ENCODE measurements at places on chromosomes 3 and 15.
A peak's percentile ranks its signal among the peaks of the same experiment; 100 is the strongest.

GRCh38 chr15:76349301-76350070 lies 12.9 kb downstream of the ISL2 start:
- no peak for DNase-seq

DNA sequence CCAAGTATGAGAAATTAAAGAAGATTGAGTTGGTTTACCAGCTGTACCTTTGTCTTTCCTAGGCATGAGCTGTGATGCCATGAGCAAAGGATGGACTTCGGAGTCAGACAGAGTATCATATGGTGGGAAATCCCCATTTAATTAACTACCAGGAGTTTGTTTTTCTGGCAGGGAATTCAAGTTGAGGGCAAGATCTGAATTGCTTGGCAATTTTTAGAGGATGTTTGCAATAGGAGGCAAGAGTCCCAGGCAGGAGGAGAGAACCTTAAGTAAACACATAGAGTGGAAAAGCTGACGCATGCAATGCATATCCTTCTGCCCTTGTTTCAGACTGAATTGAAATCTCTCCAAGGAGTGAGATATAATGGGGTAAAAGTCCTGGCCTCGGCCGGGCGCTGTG lies 569.7 kb upstream of the MDFIC2 start:
- no peak for DNase-seq

DNA sequence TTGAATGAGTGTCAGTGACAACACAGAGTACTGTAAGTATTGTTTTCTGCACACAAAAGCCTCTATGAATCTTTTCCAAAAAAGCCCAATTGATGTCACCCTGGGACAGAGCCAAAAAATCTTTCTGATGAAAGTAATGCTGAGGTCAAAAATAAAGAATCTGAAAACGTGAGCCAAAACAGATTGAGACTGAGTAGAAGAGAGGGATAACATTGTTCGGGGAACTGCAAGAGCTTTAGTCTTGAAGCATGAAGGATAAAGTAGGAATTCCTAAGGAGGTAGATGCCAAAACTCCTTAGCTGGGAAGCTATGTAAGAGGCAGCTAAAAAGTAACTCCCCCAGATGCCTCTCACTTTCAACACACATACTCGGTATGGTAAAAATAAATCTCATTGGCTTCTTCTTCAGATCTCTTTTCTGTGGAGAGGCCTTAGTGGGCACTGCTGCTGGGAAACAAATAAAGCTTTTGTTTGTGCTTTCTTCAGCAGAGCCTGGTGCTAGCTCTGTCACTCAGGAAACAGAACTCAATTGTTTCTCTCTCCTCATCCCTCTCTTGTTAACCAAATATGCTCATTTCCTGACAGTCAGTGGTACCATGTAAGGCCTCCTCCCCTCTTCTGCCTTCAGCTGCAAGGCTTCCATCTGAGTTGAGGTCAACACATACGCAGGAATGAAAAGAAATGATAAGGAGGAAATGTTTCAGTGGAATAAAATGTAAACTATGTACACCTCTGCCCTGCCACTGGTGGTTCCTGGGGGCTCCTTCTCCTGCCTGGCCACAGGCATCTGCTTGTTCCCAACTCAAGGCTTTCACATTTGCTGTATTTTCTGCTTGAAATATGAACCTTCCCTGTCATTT lies 58.1 kb downstream of the CD200 start:
- no peak for DNase-seq

GRCh38 chr3:141385406-141386125 lies 17.3 kb downstream of the ZBTB38 start:
- DNase-seq = no peak

- DNase-seq = no peak
These were observed 367.0 kb downstream of the TIGIT start for GRCh38 chr3:114660808-114661207.

DNA sequence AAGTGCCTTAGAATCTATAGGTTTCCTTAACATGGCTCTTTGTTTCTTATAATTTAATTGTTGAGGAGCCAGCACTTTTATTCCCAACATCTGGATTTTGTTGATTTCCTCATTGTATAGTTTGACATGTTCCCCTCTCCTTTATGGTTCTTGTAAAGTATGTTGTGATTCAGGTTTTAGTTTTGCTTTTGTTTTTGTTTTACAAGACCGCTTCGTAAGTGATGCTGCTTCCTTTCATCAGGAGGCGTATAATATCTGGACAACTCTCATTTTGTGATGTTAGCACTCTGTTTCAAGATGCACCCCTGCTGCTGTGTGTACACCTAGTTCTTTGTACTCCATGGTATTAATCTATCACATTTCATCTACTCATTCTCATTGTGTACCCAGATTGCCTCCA lies 48.7 kb downstream of the SLC49A4 start:
- DNase-seq = no peak

DNA sequence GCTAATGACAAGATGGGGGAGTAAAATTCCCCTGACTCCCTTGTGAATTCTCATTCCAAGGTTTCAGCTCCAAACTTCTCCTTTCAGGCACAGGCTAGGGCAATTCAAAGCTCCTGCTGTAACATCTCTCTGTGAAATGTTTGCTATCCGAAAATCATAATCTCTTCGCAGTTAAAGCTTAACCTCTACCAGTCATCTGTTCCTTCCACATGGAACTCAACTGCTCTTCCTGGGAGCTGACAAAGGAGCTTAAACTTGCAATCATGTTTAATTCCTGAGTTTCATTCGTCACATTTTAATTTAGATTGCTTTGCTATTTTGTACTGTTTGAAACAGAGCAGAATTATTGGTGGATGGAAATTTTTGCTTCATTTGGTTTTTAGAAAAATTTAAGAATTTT lies 328.6 kb downstream of the AGBL1 start:
- DNase-seq = no peak

GRCh38 chr15:51335538-51336410 lies 2.6 kb downstream of the CYP19A1 start:
- no peak for DNase-seq

DNA sequence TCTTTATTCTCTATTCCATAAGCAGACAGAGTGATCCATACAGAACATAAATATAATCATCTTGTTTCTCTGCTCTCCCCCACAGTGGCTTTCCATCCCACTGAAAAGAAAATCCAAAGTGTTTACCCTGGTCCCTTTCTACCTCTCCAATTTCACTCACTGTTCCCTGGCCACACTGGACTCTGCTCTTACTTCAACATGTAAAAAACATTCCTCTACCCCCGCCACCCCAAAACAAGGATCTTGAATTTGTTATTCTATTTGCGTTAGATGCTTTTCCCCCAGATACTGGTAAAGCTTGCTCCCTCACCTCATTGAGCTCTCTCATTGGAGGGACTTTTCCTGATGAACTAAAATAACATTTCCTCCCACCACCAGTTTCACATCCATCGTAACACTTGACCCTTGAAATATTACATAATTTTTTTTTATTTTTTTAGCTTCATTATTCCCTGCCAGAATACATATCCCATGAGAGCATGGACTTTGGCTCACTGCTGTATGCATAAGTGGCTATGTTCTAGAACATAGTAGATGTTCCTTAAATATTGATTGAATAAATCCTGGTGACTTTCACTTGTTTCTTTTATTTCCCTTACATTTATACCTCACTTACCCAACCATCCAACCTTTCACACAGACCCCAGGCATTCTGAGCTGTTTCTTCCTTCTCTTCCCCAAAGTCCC lies 162.7 kb upstream of the MEIS2 start:
- no peak for DNase-seq

GRCh38 chr15:67109141-67110034 lies 44.0 kb downstream of the SMAD3 start:
- DNase-seq = no peak

GRCh38 chr3:61250784-61251173 lies 473 bp downstream of the FHIT start:
- no peak for DNase-seq

- no peak for DNase-seq
These were observed 667.4 kb downstream of the NTRK3 start for GRCh38 chr15:87589134-87589533.

DNA sequence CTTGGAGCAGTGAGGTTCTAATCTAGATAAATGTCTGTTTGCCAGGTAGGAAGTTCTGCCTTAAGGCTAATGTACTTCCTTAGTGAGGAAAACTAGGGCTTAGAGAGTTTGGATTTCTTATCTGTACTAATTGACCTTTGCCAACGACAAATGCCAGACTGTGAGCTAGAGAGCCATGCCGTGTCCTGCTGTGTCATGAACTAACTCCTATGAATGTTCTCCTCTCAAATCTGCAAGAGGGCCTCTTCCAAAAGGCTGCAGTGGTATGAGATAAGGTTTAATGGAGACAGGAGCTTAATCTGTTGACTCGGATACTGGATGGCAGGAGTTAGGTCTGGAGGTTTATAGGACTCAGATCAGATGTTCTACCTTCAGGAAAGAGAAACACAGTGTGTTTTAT lies 524.9 kb downstream of the NTRK3 start:
- no peak for DNase-seq

GRCh38 chr15:38690719-38691332 lies 126.2 kb upstream of the RASGRP1 start:
- DNase-seq = peak; percentile 60

GRCh38 chr3:41176596-41176995 lies 22.7 kb upstream of the CTNNB1 start:
- DNase-seq = no peak

DNA sequence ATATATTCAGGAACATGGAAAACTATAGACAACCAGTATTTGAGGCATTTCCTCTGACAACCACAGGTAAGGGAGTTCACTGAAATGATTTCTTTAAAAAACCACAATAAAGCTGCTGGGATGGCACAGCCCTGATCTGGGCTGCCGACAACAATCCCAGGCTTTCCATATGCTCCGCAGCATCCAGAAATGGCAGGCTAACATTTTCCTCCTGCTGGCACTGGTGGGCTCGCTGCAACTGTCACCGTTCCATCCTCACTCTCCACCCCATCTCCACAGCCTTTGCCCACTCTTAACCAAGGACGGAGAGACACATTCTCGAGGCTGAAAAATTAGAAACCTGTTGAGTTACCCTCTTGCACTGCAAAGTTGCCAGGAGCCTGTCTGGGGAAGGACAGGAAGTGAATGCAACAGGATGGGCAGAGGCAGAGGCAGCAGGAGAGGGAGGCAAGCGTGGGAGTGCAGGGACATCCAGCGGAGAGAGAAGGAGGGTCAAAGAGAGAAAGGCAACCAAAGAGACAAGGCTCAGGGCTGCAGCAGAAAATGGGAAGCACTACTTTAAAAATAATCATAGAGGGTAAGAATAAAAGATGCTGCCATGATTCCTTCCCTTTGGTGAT lies 79.0 kb upstream of the ARRDC4 start:
- no peak for DNase-seq

- DNase-seq = no peak
These were observed 7.8 kb upstream of the CTDSPL start for GRCh38 chr3:37853691-37854413.

DNA sequence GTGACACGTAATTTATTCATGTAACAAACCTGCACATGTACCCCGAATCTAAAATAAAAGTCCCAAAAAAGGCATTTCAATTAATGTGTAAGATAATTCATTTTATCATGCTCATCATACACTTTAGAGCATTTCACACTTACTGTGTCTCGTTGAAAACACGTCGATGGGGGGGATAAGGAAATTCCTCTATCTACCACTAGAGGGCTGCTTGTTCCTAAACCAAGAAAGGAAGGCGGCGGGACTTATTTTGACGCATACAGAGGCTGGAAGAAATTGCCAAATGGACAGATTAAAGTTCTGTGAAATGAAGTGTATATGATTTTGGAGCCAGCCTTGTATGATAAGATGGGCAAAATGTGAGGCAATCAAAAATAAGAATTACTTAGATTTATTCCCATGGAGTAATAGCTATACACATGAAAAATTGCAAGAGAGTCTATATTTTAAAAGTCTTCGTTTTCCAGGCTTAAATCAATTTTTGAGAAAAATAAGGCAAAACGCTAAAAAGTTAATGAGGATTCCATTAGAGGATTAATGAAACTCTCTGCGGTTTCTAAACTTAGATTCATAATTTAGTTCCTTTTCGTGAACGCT lies 346.8 kb downstream of the CNTN3 start:
- DNase-seq = no peak

GRCh38 chr3:14946739-14947099 lies 664 bp upstream of the NR2C2 start:
- no peak for DNase-seq

DNA sequence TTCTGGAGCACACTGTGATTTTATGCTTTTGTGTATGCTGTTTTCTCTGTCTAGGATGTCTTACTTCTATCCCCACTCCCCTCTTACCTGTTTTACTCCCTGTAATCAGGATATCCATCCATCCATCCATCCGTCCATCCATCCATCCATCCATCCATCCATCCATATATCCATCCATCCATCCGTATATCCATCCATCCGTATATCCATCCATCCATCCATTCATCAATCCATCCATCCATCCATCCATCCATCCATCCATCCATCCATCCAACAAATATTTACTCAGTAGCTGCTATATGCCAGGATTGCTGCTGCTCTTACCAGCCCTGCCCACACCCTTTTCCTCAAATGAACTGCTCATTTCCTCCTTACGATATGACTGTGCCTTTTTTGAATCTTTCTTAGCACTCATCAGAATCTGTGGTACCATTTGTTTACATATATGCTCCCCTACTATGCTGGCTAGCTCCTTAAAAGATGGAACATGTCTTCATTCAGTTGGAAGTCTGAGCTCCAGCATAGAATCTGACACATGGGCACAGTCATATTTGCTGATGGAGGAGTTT lies 35.2 kb downstream of the USP13 start:
- no peak for DNase-seq

GRCh38 chr3:185750702-185751101 lies 74.1 kb downstream of the IGF2BP2 start:
- no peak for DNase-seq

- no peak for DNase-seq
These were observed 86.2 kb downstream of the SEC22A start for GRCh38 chr3:123287962-123288302.

GRCh38 chr3:4493941-4494894 lies 1.1 kb downstream of the ITPR1 start:
- no peak for DNase-seq

DNA sequence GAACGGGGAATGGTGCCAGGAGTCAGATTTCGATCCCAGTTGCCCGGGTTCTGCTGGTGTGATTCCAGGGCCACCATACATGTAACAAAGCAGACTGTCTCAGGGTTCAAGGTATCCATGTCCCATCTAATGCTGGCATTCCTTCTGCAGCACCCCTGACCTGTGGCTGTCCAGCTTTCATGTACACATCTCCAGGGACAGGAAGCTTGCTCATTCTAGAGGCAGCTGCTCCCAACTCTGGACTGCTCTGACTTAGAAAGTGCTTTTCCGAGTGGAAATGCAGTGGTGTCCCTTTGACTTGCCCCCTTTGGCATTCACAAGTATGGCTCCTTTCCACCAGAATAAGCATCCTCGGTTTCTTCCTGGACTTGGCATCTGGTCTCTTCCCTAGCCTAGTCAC lies 30.9 kb downstream of the PML start:
- no peak for DNase-seq

Data from activated T-helper 1 cell treated with anti-CD3 and anti-CD28 coated beads, Interleukin-2, amount 50 U/mL, for 16 hours (primary cell).